Fibroblast of lung (primary cell): ENCODE measurements at places on chromosomes 3 and 15.
A peak's percentile ranks its signal among the peaks of the same experiment; 100 is the strongest.

DNA sequence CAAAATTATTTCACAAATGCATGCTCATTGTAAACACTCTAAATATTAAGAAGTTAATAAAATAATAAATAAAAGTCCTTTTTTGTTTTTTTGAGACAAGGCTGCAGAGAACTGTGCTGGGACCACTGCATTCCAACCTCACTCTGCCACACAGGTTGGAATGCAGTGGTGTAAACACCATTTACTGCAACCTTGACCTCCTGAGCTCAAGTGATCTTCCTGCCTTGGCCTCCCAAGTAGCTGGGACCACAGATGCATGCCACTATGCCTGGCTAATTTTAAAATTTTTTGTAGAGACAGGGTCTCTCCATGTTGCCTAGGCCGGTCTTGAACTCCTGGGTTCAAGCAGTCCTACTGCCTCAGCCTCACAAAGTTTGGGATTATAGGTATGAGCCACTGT, 578.4 kb downstream of the ZIC1 start:
- no peak for DNase-seq

DNA sequence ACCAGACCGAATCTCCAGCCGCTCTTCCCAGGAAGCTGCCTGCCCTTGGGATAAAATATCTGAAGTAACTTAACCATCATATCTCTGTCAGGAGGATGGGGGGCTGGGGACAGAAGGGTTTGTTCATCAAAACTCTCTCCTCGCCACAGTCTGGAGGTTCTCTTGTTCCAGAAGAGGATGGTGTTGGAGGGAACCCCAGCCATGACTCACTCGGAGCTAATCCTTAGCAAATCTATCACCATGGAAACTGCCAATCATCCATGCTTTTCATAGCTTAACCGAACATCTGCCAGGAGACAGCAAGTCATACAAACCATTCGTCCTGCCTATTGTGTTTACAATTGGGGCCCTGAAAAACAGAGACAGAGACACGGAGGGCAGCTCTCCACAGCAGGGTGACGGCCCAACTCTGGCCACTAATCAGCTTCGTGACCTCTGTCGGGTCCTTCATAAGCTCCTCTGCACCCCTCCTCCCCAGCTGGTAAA, 73.8 kb upstream of the HEG1 start:
- peak; percentile 99 for DNase-seq

DNA sequence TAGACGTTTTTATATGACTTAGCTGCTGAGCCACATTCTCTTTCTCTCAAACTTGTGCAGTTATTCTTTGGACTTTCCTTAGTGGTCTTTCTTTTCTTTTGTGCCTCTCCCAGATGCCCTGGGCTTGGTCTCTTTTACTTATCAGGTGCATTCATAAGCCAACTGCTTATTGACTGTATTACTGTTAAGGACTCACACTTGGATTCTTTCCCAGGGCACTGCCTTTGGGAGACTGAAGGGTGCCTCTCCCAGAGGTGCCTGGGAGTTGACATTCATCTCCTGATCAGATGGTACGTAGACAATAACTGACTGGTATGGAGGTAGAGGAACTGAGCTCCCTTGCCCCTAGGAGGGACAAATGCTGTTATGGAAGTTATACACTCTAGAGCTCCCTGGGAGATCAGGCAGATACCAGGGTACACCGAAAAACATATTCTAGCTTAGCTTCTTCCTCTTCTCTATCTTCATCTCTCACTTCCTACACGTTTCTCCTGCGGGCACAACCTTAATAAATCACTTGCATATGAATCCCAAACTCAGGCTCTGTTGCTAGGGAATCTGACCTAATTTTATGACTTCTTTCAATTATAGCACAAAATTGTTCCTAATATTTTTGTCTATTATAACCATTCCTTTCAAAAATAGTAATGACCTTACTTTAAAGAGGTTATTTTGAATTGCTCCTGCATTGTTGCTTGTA, 24.7 kb downstream of the PARP15 start:
- DNase-seq = no peak

DNA sequence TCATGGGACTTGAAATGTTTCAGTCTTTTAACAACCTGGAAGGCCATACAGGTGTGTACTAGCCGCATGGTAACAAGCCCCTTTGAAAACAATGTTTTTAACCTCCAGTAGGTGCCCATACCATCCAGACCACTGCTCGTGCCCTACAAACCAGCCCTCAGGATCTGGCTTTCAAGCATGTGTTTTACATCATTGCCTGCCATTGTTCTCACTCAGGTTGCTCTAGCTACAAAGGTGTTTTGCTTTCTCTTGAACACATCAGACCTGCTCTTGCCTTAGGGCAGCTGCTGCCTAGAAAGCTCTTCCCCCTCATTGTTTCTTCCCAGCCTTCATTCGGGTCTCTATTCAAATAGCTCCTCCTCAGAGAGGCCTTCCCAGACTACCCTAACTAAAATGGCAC, 32.3 kb upstream of the MAP3K13 start:
- DNase-seq = no peak

DNA sequence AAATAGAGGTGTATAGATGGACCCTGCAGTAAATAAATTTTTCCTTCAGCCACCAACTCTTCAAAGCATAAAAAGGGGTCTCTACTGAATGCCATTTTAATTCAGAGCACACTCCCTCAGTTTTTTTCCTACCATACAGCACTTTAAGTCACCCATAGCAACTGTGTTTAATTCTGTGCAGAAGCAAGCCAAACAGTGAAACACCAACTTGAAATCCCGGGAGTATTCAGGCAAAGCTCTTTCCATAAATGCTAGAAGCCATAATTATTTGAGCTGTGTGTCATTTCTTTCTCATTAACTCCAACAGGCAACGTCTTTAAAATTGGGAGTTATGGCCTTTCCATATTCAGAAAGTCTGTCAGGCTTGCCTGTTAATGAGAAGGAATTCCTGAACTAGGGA, 562.1 kb downstream of the GRM7 start:
- no peak for DNase-seq

DNA sequence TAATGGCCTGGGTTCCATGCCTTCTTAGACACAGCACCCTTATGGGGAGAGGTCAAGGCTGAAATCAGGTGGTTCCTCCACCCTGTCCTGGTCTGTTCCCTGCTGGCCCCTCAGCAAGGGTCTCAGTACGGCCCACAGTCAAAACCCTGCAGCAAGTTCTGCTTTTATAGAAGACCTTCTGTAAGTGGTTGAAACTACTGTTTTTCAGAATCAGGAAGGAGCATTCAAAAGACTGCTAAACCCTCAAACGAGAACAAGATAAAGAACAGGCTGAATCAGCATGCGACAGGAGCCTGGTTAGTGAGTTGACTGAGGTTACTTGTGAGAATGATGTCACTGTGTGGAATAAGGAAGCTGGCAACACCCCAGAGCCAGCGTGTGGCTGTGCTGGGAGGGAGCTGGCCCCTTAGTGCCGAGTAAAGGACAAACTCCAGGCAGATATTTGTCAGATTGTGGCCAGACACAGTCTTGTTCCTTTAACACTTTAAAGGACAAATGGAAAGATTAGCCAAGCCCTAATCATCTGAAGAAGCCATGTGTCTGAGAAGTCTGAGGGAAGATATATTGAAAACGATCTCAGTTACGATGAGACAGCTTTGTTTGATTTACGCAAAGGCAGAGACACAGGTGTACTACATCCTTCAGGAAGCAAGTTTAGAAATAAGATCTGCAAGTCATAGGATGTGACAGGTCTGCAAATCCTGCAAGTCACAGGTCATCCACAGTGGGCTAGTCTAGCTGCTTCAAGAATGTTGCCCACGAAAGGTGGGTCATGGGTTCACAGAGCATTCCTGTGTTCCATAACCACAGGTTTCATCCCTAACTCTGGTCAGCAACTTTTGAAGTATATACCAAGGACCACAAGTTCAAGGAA, 54.0 kb downstream of the B3GNT5 start:
- peak; percentile 82 for DNase-seq

DNA sequence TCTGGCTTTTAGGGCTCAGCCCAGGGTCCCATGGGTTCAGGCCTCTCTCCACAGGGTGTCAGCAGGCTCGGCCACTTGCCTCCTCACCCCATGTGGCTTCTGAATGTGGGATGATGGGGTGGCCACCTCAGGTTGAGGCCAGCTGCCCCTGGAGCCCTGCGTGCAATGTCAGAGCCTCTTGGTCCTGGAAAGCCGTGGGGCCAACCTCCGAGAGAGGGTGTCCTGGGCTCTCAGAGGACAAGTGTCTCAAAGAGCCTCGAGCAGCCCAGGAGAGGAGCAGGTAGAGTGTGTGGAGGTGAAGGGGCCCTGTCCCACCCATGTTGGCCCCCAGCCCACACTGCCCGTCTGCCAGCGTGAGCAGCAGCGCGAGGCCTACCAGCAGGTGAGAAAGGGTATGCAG, 86.0 kb downstream of the PLXNA1 start:
- no peak for DNase-seq

- DNase-seq = no peak
These were observed 96.6 kb downstream of the SLC9A9 start for GRCh38 chr3:143751643-143752178.

DNA sequence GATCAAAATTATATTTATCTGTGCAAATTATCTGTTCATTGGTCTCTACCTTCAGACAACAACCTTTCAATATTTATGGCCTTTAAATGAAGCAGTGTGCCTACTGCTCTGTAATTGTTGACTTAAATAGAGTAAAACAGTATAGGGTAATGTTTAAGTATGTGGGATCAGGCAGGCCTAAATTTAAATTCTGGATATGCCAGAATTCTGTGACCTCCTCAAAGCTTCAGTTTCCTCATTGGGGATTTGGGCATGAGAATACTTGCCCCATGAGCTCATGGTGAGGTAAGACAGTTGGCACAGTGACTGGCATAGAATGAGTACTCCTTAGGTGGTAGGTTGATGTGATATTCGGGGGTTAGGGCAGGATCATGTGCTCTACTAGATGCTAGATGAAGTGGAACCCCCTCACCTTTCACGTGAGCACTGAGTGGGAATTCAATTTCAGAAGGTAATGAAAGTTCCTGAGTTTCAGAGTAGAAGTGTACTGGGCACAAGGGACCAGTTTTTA, 14.9 kb downstream of the ARL8B start:
- DNase-seq = peak; percentile 6

DNA sequence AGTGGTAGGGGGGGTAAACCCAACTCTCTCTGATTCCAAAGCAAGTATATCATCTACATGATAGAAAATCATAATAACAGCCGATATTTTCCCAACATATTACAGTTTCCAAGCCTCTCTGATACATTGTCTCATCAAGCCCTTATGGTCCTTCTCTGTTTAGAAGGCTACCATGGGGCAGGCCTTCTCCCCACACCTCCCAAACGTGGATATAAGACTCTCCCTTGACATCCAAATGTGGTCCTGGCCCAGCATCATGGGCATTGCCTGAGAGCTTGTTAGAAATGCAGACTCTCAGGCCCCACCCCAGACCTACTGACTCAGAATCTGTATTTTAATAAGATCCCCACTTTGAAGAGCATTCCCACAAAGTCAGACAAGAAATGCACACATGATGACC, 17.7 kb upstream of the CCR9 start:
- DNase-seq = no peak

GRCh38 chr3:56144805-56145204, 323.5 kb downstream of the ERC2 start:
- no peak for DNase-seq

- DNase-seq = peak; percentile 53
These were observed 26.2 kb downstream of the IFT80 start for GRCh38 chr3:160372780-160373179.
